ENCODE measurements at places on chromosomes 1 and 21.

GRCh38 chr1:37951041-37951782 lies 4.4 kb upstream of the INPP5B start:
- DNase-seq: no peak

DNA sequence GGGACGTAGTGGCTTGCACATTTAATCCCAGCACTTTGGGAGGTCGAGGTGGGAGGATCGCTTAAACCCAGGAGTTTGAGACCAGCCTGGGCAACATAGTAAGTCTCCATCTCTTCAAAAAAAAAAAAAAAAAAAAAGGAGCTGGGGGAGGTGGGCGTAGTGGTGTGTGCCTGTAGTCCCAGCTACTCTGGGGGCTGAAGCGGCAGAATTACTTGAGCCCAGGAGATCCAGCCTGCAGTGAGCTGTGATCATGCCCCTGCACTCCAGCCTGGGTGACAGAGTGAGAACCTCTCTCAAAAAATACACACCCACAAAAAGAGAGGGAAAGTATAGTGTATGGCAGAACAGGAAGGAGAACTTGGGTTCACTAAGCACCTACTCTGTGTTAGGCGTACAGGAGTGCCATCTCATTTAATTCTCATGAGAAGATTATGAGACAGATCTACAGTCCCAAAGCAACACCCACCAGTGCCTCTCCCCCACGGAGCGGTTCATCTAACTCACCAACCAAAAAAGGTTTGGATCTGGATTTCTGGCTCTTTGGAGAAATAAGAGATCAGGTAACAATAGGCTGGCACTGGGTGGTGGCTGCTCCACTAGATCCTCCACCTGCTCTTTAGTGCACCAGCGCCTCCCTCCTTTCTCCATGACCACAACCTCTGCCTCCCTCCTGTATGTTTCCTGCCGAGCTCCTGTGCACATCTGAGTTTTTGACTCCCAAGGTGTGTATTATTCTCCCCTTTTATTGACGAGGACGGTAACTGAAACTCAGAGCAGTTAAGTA lies 1.4 kb upstream of the TRAF5 start:
- no peak for DNase-seq

- DNase-seq: no peak
Observed at GRCh38 chr1:180117764-180118116, 36.9 kb upstream of the QSOX1 start.

GRCh38 chr1:224300346-224300745 lies 29.6 kb downstream of the NVL start:
- DNase-seq: no peak

DNA sequence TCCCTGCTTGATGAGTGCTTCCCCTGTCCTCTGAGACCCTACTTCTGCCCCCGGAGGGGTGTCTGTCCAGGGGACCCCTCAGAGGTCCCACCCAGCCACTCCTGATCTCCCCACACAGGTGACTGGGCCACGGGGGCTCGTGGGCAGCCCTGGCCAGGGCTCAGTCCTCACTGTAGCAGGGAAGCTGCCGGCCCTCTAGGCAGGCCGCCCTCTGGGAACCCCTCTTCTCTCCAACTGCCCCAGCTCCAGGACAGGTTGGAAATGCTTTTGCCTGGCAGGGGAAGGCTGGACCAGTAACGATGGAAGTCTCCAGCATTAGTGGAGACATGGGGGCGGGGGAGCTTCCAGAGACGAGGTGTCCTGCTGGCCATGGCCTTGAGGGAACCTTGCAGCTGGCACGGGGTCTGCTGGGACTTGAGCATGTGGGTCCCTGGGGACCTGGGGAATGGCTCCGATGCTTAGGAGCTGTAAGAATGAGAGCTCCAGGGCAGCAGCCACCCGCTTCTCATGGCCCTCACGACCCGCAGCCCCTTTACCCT lies 3.1 kb upstream of the FNDC10 start:
- no peak for DNase-seq
